Adipocyte (in vitro differentiated cells): ENCODE measurements at places on chromosomes 12 and 14.

- DNase-seq: peak; percentile 62
Measured at GRCh38 chr12:76123259-76124212, 39.1 kb upstream of the NAP1L1 start.

DNA sequence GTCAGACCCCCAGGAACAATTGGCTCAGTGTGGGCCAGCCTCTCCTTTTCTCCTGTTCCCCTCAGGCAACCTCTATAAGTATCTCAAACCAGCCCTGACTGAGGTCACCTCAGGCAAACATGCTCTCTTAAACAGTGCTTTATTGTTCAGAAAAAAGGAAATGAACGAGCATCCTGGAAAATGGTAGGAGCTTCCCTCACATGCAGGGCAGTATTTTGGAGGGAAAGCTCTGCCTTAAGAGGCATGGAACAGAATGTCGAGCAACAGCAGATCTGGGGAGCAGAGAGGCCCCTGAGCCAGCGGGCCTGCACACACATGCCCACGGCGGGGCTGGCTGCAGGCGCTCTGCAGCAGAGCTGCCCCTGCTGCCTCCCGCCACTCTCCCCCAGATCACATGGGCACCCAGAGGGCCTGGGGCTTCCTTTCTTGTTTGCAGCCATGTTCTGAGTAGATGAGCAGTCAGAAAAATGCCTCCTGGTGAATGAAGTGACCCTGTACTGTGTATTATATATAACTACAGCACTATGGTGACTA, 42.0 kb downstream of the MOK start:
- DNase-seq: peak; percentile 26

GRCh38 chr14:93035917-93036651, 79.6 kb downstream of the ITPK1 start:
- DNase-seq: no peak

DNA sequence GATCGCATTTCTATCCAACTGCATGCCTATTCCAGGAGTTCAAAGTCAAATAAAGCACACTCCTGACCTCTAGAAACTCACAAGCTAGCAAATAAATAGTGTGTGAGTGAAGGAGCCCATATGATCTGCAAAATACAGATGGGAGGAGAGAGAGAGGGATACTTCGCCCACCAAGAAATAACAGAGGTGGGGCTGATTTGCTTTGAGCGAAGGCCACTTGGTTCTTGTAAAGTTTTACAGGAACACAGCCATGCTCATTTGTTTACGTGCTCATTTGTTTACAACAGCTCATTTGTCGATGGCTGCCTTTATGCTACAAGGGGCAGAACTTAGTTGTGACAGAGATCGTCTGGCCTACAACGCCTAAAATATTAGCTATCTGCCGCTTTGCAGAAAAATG, 63.4 kb upstream of the GPATCH2L start:
- no peak for DNase-seq

GRCh38 chr12:83665634-83666218, 979.0 kb downstream of the TMTC2 start:
- DNase-seq: no peak

- no peak for DNase-seq
Measured at GRCh38 chr12:32332446-32332845, 66.9 kb upstream of the FGD4 start.

GRCh38 chr12:86257134-86257533, 943 bp upstream of the MGAT4C start:
- no peak for DNase-seq

DNA sequence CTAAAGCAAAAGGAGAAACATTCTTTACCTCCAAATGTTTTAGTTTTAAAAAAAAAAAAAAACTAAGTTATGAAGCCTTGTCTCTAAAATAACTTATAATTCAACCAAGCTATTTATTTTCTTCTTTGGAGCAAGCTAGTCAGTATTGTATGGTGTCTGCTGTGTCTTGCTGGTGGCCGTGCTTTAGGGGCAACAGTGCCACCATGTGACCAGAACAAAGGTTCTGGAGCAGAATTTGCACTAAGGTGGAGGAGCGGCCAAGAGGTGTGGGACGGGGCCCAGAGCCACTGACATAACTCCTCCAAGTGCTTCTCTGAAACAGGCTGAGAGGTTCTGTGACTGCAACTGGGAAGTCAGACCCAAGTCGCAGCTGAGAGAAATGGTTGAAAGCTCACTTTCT, 4.5 kb downstream of the FICD start:
- DNase-seq: no peak

GRCh38 chr12:17206553-17206952, 600.6 kb upstream of the LMO3 start:
- DNase-seq: no peak

DNA sequence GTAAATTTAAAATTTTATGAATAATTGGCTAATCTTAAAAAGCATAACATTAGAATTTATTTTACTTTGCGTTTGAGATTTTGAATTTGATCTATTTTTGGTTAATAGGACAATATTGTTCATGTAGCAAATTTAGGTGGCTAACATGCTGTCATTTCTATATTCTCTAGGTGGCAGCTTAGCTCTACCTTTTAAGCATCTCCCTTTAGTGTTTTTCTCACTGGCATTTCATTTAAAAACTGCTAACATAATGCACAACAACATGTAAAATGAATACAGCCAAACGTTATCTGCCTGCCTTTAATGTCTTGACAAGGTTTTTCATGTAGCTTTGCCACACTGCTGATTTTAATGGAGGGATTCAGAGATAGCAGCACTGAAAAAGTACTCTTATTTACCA, 272.4 kb upstream of the FBXO33 start:
- no peak for DNase-seq

- peak; percentile 97 for DNase-seq
Measured at GRCh38 chr14:51283402-51284085, 43.5 kb downstream of the TMX1 start.
